Activated CD8-positive, alpha-beta memory T cell treated with anti-CD3 and anti-CD28 coated beads for 4 hours (primary cell): ENCODE measurements at places on chromosomes 16 and 17.

DNA sequence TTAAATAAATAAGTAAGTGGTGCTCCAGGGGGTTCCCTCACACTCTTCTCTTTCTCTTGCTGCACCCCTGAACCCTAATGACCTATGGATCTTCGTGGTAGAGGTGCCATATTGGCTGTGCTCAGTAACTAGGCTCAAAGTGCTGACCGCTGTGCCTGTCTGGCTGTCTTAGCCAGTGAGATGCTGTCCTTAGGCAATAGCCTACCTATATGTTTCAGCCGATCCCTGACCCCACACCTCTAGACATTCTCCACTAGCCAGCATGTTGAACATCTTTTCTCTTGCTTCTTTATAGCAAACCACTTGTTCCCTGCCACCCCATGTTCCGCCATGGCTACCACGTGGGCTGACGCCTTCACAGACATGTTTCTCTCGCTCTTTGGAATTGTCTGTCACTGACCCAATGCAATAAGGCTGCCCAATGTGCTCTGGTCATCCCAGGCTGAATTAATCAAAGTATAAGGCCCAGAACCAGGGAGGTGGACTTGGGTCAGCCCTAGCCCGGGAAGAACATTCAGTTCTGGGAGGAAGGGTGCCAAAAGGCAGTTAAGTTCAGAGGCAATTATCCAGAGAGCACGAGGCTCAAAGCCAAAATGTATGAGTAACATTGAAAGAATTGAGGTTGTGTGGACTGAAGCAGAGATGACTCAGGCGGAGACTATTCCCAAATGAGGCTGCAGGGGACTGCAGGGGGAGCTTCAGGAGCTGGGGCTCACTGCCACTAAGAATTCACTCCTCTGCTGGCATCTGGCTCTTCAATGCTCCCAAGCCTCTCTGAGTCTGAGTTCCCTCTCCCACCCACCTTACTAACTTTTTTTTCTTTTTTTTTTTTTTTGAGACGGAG lies 28.7 kb upstream of the TNRC6A start:
- no peak for DNase-seq

GRCh38 chr17:7336240-7337175 lies at the start of gene ACAP1:
Gene ACAP1, plus strand, starts transcription at chr17:7336529. Its CDS starts 206 bp downstream, at chr17:7336735.
- DNase-seq, result peak; percentile 70

- DNase-seq, result no peak
These were observed 35.1 kb downstream of the SHCBP1 start for GRCh38 chr16:46586011-46586577.

- DNase-seq, result no peak
These were observed 42.0 kb upstream of the SLC6A2 start for GRCh38 chr16:55613613-55614335.

DNA sequence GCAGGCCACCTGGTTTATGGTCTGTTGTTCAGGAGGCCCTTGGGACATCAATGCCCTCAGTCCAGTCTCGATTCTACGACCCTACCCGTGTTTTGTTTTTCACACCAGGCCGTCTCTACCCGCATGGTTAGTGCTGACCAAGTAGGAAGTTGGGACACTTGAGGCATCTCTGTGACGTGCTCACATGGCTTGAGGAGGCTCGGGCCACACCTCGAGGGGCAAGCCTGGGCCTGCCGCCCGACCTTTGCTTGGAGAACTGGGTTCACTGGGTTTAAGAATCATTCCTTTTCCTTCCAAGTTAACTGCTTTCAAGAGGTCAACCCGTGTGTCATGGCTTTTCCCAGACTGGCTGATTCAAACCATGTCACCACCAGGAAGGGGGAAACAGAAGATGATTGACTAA lies 86.8 kb downstream of the CMIP start:
- no peak for DNase-seq

DNA sequence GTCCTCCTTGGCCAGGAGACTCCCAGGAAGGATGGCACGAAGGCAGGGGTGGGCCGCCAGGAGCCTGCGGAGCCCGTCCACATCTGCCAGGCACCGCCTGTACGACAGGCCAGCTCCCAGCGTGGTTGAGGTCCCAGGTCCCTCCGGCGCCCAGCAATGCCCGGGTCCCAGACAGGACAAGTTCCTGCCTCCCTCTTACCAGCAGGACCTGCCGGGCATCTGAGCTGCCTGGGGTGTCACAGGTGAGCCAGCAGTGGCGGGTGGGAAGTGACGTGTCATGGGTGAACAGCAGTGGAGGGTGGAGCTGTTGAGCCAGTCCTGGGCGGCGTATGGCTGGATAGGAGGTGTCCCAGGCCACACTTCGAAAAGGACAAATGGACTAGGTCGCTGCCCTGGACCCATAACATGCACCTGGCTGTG lies 15.7 kb upstream of the BAHCC1 start:
- no peak for DNase-seq

DNA sequence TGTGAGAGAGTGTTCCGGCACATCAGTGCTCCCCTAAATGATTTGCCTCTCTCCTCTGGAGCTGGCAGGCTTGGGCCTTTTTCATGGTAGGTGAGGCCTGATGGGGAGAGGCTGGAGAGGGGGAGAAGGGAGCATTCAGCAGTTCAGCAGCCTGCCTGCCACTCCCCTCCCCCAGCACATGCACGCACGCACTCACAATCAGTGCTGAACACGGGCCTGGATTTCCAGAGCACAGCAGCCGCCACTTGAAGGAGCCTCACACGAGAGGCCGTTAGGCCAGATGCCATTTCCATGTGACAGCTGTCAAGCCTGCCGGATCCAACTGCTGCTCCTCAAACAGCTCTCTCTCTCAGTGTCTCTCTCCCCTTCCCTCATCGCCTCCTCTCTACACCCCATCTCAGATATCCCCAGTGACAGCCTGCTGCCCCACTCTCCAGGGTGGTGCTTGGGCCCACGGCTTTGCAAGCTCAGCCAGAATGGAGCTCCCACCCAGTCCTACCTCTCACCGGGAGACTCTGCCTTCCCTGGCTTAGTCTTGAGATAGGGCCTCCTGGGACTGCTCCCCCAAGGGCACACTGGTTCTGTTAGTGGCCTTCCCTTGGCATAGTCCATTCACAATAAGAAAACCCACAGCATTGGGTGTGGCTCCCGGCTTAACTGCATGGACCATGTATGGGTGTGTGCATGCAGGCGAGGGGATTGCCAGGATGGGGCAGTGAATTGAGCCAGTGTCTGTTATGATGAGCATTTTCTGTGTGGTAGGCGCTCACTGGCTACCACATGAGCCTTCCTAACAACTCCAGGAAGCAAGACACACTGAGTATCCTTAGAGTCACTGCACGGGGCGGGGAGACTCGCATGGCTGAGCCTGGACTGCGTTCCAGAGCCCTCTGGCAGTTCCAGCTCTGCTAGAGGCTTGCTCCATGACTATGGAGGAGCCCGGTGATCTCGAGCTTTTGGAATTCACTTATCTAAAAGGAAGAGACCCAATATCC lies 226.2 kb downstream of the CCDC182 start:
- no peak for DNase-seq

DNA sequence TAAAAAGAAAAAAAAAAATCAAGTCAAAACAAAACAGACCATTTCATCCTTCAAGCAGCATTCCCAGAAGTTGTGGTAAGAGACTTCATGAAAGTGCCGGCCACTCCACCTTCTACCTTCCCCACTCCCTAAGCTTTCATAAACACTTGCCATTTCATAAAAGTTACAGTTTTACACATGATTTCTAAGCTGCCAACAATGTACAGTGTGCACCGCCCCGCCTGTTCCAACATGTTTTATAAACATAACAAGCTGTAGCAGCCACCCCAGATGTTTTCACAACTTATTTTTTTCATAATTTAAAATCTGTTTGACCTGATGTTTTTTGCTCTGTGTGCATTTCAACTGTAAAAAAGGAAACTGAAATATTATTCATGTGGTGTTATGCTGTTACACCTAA lies 608.1 kb downstream of the TOX3 start:
- no peak for DNase-seq

DNA sequence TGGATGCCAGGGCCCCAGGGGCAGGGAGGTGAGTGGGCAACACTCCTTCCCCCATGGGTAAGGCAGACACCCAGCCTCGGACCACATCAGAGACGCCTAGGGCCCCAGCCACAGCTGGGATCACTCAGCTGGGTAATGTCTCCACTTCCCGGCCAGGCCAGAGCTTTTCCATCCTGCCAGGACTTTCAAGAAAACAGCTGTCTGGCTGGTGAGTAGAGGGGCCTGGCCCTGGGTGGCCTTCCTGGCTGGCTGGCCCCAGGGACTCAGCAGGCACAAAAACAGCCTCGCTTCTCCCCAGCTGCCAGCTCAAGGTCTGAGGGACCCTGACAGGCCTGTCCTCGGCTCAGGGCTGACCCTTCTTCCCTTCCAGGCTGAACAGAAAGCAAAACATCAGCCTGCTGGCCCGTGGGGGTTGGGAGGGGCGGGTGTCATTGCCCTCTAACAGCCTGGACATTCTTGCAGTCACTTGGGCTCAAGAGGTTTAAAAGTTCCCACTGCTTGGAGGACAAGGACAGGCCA lies 45.3 kb upstream of the JPH3 start:
- no peak for DNase-seq

- DNase-seq, result peak; percentile 66
These were observed 6.6 kb downstream of the PHB1 start for GRCh38 chr17:49407981-49408501.

- DNase-seq, result no peak
These were observed 40.8 kb upstream of the VPS4A start for GRCh38 chr16:69270395-69270794.

DNA sequence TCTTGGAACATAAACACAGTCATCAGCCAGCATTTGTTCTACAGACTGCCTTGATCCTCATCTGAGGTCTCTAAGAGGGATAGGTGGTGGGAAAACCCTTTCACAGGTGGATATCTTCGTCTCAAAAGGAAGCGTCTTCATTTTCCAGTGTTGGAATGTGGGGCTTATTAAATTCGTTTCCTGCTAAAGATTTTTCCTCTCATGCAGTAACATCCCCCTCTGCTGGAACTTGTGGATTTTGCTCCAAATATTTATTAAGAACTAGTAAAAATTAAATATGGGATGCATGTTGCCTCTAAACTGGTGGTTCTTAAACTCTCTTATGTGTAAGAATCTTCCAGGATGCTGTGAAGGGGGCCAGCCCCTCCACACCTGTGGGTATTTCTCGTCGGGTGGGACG lies 20.1 kb upstream of the MLYCD start:
- DNase-seq, result no peak

GRCh38 chr16:74709441-74709877 lies 8.8 kb upstream of the MLKL start:
- peak; percentile 63 for DNase-seq

- no peak for DNase-seq
These were observed 19.0 kb upstream of the MYO15B start for GRCh38 chr17:75568412-75569255.

DNA sequence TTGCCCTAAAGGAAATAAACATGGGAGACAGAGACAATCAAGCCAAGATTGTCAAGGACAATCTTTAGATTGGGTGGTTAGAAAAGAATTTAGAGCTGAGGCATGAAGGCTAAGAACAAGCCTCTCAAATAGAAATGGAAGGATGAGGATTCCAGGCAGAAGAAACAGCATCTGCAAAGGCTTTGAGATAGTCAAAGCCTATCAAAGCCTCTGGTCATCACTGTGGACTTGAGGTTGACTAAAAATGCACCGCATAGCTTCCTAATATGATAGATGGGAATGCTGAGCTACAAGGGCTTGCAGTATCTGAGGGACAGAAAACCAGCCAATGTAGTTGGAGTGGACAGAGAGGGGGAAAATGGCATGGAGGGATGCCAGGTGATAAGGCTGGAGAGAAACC lies 109.8 kb upstream of the FAM20A start:
- DNase-seq, result no peak

GRCh38 chr17:76198702-76199101 lies 41.6 kb downstream of the RNF157 start:
- DNase-seq, result no peak

DNA sequence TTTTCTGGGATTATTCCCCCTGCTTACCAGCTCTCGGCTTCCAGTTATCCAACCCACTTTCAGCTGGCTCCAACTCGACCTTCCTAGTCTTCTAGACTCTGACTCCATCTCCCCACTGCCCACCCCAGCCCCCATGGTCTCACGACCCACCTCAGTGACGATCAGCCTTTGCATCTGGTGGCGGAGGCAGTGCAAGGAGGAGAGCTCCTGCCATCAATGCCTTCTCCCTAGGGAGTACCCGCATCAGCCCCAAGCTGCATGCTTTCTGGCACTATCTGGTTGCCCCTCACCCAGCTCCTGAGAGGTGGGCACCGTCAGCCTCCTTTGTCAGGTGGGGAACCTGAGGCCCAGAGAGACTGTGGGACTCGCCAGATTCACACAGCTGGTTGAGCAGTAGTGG lies 72.6 kb upstream of the RPL38 start:
- no peak for DNase-seq

DNA sequence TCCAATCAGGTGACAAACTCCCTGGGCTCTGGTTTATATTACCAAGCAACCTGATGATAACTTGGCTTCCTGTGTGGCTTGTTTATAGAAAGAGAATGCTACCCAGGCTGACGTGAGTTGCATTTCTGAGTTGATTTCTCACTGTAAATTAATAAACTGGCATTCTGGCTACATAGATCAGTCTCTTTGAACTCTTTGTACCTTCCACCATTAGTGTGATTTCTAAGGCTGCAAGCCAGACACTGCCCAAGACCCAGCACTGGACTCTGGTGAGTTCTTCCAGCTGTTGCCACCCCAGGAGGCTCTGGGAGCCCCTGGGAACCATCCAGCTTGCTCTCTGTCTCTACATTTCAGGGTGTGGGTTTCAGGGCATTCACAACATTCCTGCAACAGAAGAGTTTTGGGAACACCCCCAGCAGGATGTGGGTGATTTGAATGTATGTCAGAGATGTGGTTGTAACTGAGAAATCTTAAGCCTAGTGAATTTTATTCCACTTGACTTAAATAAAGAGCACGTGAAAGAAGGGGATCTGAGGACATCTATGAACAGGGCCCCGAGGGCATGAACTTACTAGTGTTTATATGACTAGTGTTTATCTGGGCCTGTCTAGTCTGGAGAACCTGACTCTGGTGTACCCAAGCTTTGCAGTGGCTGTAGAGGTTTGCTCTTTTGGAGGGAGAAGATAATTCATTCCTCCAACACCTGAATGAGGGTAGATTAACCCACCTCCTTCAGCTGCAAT lies 30.3 kb upstream of the LRRC37A start:
- DNase-seq, result no peak

GRCh38 chr17:56863974-56864373 lies 30.0 kb downstream of the DGKE start:
- no peak for DNase-seq

DNA sequence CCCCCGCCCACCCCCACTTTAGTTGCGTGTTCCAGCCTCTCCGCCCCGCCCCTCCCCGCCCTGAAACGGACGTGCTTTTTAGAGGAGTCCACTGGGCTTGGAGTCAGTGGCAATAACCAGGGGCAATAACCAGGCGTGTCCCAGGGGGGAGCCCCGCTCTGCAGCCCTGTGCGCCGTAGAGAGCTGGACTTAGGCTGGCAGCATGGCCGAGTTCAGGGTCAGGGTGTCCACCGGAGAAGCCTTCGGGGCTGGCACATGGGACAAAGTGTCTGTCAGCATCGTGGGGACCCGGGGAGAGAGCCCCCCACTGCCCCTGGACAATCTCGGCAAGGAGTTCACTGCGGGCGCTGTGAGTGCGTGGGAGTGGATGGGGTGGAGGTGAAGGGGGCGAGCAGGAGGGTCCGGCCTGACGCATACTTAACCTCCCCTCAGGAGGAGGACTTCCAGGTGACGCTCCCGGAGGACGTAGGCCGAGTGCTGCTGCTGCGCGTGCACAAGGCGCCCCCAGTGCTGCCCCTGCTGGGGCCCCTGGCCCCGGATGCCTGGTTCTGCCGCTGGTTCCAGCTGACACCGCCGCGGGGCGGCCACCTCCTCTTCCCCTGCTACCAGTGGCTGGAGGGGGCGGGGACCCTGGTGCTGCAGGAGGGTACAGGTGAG lies at the start of gene ALOX15B:
ALOX15B (plus strand) TSS at position 106 of the 657 bp plus-strand sequence; CDS start at position 203, 97 bp downstream.
- no peak for DNase-seq
